GM18507 (cell line): ENCODE measurements at places on chromosomes 11 and 22.

GRCh38 chr11:2759228-2760195 lies 59.7 kb upstream of the KCNQ1OT1 start:
- no peak for DNase-seq

GRCh38 chr11:101583251-101584128 lies at the start of gene TRPC6:
Gene TRPC6 (minus strand): TSS chr11:101584007. CDS start chr11:101583503, 504 bp downstream.
- no peak for DNase-seq

- DNase-seq, result no peak
Measured at GRCh38 chr22:39475902-39476301, 19.1 kb downstream of the MGAT3 start.

DNA sequence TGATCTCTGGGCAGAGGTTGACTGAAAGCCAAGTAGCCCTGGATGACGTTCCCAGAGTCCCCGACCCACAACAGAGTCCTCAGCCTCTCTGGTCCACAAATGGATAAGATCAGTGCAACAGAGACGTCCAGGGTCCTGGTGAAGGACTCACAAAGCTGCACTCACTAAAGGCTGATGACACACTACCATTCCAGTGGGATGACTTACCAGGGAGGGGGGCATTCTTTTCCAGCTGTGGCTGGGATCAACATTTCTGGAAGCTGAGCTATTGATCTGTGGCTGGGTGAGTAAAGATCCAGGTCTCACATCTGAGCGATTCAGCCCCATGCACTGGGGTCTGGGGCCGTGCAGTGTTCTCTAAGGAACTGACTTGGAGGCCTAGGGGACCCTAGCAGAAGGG lies 296.2 kb downstream of the NTM start:
- no peak for DNase-seq

GRCh38 chr11:122731500-122731913 lies 76.0 kb downstream of the UBASH3B start:
- DNase-seq, result no peak

DNA sequence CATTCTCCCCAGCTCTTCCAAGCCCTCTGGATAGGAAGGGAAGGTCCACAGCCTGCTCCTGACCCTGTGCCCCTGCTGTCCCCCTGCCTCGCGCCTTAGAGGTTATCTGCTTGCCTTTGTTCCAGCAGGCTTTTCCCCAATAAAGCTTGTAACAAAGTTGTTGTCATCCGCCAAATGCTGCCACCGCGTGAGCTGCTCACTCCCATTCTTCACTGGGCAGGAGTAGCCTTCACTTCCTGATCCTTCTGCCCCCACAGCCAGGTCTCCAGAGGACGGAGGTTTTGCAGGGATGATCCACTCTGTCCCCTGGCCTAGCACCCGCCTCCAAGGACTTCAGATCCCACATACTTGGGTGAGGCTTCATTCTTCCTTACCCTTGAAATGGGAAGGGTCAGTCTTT lies 94.0 kb upstream of the RASSF10 start:
- no peak for DNase-seq

- no peak for DNase-seq
Measured at GRCh38 chr22:37224757-37225420, 12.6 kb upstream of the SSTR3 start.

DNA sequence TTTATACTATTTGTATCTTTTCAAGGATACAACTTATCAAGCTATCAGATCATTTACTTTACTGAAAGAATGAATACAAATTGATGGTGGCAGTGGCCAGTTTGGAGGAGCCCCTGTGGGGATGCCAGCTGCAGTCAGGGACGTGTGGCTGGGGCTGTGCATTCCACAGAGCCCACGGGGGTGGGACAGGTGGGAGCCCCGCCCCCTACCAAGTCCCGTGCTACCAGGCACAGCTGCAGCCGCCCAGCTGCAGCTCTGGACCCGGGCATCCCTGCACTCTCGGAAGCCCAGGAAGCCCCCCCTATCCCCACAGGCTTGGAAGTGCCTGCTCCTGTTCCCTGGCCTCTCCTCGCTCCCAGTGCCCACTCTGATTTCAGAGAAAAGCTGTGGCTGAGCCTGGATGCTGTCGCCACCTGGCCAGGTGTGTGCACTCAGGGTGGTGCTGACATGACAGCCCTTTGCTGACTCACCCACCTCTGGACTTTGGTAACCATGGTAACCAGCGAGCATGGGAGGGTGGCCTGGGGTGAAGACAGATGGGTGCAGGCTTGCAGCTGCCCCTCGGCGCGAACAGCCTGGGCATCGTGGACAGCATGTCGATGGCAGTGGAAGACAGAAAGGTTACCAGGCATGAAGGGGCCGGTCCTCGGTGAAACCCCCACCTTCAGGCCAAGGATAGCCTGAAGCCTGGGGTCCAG lies 138.1 kb downstream of the SBF2 start:
- no peak for DNase-seq

DNA sequence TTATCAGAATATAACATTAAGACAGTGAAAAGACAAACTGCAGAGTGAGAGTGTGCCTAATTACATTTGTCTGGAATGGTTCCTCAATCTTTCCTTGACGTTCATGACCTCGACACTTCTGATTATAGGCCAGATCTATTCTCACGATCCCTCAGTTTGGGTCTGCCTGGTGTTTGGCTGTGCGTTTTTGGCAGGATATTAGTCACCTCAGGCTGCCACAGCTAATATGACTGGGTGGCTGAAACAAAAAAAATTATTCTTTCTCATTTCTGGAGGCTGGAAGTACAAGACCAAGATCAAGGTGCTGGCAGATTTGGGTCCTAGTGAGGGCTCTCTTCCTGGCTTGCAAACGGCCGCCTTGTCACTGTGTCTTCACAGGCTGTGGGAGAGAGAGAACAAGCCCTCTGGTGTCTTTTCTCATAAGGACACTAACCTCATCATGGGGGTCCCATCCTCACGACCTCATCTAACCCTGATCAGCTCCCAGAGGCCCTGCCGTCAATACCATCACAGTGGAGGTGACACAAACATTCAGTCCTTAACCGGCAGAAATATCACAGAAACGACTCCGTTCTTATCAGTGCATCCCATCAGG lies 23.2 kb downstream of the IFITM10 start:
- DNase-seq, result no peak

DNA sequence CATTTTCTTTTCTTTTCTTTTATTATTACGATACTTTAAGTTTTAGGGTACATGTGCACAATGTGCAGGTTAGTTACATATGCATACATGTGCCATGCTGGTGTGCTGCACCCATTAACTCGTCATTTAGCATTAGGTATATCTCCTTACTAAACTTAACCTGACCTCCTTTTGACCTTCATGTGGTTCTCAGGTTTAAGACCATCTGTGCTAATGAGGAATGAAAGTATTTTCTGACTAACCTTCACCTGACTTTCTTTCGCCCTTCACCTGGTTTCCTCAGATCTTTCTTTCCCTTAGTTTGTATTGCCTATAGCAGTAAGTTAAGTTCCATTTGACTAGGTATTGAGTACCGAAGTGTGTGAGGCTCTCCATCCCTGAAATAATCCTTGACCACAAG lies 6.5 kb downstream of the EXPH5 start:
- no peak for DNase-seq

DNA sequence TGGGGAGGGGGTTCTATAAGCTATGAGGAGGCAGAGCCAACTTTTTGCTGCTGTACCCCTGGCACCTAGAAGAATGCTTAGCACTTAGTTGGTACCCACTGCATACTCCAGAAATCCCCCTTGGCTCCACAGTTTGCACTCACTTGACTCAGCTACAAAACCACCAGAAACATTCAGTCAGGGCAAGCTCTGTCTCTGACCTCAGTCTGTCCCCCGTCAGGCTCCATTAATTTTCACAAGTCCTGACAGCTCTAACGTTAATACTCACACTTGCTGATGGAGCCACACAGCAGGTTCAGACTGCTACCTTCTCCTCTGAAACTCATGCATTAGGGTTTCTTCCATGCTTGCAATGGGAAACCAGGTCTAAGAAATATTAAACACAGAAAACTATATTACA lies 81.7 kb downstream of the MPPED2 start:
- DNase-seq, result no peak

- no peak for DNase-seq
Measured at GRCh38 chr22:47136671-47137070, 374.2 kb downstream of the TBC1D22A start.

GRCh38 chr22:19970031-19970478 lies 28.4 kb upstream of the TXNRD2 start:
- DNase-seq, result no peak

DNA sequence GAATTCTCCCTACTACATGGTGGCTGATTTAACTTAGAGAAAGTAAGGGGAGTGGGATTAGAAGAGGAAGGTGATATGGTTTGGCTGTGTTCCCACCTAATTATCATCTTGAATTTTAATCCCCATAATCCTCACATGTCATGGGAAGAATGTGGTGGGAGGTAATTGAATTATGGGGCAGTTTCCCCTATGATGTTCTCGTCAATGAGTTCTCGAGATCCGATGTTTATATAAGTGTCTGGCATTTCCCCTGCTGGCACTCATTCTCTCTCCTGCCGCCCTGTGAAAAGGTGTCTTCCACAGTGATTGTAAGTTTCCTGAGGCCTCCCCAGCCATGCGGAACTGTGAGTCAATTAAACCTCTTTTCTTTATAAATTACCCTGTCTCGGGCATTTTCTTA lies 169.3 kb downstream of the CASP12 start:
- no peak for DNase-seq

- DNase-seq, result no peak
Measured at GRCh38 chr11:32890843-32891656, 1.6 kb upstream of the QSER1 start.

DNA sequence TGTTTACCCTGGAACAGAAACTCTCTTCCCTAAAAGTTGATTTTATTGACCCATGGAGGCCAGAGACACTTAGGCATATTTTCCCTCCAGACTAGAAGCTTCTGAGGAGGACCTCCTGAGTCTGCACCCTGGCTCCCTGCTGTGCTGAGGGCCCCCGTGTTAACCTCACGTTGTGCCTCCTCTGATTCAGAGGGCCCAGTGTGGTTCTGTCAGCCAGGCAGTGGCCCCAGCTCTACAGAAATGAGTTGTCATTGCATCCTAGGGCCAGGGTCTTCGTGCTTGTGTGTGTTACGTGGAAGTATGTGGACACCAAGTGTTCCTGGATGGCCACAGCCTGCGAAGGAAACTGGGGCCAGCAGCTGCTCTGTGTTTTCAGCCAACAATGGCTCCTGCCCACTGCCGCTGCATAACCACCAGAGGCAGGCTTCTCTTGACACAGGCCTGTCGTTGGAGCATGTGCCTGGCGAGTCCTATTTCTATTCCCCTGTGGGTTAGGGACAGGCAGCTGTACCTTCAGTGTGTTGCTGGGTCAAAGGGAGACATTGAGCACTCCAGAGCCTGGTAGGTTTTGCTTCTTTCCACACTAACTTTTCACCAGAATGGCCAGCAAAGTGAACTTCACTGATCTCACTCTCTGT lies 44.5 kb downstream of the MED15 start:
- DNase-seq, result no peak

- DNase-seq, result no peak
Measured at GRCh38 chr22:37464181-37464580, 22.0 kb downstream of the MFNG start.

DNA sequence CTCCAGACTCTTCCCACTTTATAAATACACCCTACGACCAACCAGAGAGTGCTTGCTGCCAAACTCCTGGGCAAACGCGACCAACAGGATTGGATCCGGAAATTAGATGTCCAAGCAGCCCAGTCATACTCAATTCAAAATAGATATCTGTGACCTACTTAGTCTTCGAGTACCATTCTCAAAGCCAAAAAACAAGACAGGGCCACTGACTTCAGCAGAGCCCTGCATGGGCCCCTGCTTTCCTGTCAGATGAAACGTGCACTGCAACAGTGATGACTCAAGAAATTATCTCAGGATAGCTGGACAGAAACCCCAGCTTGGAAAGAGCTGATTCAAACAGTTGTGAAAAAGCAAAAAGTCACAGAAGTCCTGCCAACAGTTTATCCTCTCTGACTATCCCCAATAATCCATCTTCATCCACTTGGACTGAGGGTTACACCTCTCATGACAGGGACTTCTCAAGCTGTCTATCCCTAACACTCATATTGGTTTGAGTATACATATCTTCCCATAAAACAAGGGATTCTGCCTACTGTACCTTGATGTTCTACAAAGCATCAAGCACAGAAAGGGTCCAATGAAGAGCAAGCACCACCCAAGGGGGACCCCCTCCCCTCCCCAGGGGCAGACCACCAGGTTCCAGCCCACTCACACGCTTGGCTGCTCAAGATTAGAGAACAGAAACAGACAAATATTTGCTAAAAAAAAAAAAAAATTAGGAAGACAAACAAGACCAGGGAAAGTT lies 17.4 kb downstream of the SMCO4 start:
- no peak for DNase-seq

GRCh38 chr11:14858404-14858803 lies 33.6 kb downstream of the CYP2R1 start:
- no peak for DNase-seq

- DNase-seq, result no peak
Measured at GRCh38 chr22:21029486-21030025, 2.8 kb downstream of the SLC7A4 start.

- DNase-seq, result no peak
Measured at GRCh38 chr11:91686700-91687099, 537.9 kb upstream of the FAT3 start.

DNA sequence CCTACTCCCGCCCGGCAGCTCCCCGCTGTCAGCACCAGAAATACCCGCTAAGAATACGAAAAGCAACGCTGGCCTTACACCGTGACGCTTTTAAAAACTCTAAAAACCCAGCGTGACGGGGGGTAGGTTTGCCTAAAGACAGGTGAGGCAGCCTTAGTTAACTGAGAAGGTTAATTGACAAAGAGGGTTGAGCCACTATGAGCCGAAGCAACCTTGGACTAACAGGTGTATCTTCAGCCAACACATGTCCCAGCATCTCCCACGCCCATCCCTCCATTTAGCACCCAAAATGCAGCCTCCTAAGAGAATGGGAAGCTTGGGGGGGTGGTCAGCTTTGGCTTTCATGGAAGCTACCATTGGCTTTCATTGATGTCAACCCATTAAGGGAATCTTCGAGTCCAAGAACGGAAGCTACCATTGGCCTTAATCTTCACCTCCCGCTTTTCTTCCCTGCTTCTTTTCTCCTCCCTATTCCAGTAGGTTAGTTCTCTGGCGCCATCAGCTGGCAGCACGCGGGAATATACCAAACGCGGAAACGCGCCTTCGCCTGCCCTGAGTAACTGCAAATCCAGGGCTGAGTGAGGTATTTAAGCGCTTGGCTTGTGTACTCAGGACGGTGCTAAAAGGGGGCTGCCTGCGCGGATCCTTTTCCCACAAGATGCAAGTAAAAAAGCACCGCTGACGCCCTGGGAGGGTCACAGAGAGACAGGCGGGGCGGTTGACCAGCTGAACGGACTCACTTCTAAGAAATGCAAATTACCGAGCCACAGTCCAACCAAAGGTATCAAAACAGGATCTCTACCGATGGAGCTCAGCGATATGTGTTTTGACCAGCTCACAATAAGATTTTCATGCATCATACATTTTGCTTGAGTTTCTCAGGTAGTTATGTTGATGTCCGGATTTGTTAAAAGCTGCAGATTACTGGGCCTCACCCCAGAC lies 38.5 kb upstream of the GLYATL1 start:
- no peak for DNase-seq
